Ascending aorta (tissue), 2 donors: ENCODE measurements at places on chromosomes 1 and 21. TPM values are rescaled to one million over a fixed set of nuclear protein-coding genes. Genes with fewer than 3 reads are reported as not detected.

- DNase-seq: no peak
Observed at GRCh38 chr1:207909687-207910086, 1.2 kb downstream of the CD34 start.

The SPATA21 gene
- total RNA-seq: not detected

DNA sequence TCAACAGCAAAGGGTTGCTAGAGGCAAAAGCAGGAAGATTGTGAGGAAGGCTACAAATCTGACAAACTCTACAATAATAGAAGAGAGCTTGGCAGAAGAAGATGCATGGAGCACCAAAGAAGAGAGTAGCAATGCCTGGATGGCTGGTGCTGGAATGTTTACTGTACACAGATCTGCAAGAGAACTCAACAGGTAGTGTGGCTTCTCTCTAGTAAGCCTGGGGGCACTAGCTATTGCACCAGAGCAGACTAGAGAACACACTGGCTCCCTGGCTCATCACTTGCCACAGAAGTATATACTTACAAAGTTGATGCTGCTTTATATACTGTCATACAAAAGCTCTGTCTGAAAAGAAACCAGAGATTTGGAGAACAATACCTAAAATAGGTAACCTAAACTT, 475.0 kb upstream of the NCAM2 start:
- no peak for DNase-seq

The PGLYRP3 gene
- total RNA-seq: not detected

The HIVEP3 gene
- total RNA-seq: 0.32 TPM

DNA sequence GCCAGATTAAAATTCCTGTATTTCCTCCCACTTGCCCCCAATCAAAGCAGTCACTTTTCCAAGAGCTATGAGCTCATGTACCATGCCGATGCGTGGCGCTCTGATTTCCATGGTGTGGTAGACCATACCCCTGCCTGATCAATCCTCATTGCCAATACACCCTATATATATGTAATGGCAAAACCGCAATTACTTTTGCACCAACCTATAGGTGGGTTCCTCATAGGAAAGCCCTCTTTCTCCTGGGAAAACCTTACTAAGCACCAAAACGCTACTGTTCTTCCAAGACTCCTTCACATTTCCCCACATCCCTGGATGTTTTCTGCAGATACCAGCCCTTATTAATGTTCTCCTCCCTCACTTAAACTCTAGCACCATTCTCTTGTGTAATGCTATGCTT, 11.0 kb downstream of the KCNJ6 start:
- no peak for DNase-seq

DNA sequence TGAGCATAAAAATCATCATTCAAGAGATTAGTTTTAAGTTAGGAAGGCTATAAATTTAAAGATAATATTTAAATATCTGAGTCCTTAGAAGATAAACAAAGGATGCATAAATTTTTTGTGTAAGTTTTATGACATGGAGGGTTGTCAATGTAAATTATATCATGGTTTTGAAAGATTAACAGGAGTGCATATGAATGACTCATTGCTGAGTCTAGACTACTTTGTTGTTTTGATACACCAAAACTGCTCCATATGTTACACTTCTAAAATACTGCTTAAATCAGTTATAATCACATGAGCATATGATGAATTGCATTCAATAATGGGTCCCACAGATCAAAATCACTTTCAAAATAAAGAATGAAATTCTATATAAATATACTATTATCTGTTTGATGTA, 312.5 kb downstream of the KCNT2 start:
- DNase-seq: no peak

The HPCAL4 gene
- not detected for total RNA-seq

DNA sequence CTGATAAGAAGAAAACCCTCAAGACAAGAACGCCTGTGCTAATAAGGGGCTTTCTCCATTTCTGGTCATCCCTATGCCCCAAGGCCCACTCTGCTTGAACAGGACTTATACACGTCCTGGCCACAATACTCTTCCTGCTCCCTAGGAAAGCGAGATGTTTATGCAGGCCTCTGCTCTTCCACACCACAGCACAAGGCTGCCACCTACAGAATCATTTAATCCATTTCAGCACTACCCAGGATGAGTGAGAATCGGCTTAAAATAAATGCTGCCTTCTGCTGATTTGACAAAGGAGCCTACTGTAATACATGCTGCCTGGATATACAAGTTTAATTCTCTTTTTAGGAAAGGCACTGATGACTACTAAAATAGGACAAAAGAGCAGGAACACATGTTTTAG, 29.4 kb downstream of the FRRS1 start:
- DNase-seq: no peak

The CDC42BPA gene
- 56.9 TPM for total RNA-seq

GRCh38 chr1:163013826-163014600, 55.1 kb upstream of the RGS4 start:
- no peak for DNase-seq

The RCC2 gene
- 57.2 TPM for total RNA-seq

GRCh38 chr1:150626150-150626549, 3.3 kb downstream of the ENSA start:
- DNase-seq: no peak

DNA sequence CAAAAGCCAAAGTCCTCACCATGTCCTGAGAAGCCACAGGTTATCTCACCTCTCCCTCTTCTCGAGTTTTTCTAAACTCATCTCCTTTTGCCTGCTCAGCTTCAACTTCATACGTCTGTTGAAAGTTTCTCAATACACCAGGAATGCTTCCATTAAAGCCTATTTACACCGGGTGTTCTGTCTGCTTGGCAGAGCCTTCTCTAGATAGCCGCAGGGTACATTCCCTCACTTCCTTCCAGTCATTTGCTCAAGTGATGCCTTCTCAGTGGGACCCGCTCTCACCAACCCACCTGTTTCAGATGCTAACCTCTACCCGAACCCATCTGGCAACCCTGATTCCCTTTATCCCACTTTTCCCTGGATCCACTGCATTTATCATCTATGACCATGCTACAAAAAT, 257.0 kb upstream of the ADGRL2 start:
- no peak for DNase-seq

DNA sequence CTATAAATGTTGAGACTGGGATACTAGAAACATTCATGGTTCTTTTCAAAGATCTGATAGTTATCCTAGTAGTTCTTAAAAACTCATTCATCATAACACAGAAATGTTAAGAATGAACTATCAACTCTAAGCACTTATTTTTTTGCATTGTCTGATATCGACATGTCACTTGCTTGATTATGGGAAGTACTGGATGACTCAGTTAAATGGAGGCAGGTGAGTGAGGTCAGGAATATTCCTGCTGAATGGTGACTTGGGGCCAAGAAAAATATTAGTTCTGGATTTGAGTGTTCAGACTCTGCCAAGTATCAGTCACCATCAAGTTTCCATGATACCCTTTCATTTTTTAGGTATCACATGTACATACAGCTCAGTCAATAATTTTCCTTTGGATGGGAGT, 63.6 kb downstream of the NEK7 start:
- DNase-seq: no peak

DNA sequence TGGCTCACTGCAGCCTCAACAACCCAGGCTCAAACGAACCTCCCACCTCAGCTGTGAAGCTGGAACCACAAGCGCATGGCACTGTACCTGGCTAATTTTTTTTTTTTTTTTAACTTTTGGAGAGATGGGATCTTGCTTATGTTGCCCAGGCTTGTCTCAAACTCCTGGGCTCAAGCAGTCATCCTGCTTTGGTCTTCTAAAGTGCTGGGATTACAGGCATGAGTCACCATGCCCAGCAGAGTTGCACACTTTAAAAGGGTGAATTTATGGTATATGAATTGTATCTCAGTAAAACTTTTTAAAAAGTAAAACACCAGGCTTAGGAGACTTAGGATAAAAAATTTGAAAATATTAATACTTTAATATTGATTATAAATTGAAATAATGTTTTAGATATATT, 99.1 kb downstream of the CLEC20A start:
- DNase-seq: no peak

DNA sequence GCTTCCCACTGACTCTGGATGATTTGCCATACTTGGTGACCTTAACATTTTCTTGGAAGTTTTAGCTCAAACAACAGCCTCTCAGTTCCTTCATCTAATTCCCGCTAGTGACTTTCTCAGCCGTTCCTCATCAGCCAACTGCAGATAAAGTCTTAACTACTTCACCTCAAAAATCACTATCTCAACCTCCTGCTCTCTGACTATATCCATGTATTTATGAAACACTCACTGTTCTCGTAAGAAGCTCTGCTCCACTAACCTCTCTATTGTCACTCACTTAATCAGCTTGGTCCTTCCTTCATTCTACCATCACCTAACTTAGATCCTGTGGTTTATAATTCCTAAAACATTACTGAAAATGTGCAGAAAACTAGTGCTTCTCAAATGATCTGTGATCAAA, 1551.6 kb downstream of the MRPL39 start:
- DNase-seq: no peak

DNA sequence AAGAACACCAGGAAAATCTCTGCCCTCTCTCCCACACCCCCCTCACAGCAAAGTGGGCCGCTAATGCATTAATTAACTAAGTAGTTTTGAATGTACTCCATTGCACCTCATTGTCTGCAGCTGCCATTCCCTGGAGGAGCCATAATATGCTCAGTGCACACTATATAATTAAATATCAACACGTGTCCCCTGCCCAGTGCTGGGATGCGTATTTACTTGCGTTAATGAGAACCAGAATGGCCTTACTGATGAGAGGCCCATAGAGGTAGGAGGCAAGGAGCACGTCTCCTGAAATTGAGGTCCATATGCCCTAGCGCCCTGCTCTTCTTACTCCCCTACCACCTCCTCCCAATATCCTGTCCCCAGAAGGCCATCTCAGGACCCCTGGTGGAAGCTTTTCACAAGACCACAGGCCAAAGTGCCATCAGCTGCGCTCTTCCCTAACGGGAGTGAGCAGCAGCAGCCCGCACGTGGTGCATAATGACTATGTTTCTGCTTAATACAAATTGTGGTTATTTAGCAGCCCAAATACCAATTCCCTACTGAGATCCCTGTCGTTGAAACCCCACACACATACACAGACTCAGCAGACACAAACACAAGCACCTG, 76.8 kb downstream of the PLXNA2 start:
- DNase-seq: no peak

DNA sequence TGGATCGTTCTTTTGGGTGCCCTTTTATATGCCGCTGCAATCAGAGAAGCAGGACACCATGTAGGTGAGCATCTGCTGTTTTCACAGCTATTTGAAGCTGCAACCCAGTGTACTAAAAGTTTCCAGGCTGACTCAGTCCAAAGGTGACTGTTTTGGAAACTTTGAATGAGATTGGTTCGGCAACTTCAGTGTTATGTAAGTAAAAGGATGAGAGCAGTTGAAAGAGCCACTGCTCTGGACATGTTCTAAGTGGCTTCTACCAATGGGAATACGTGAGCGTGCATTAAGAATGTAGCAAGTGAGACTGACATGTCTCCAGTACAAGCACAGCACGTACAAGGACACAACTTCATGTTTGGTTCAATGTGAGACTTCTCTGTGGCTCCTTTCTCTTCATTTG, 55.6 kb downstream of the DDR2 start:
- DNase-seq: no peak

The LORICRIN gene
- not detected for total RNA-seq

GRCh38 chr21:45571641-45572040, 29.4 kb upstream of the SLC19A1 start:
- DNase-seq: no peak

The FCRL6 gene
- not detected for total RNA-seq

The CFH gene
- total RNA-seq: 108 TPM

The NBPF20 gene
- 2.0 TPM for total RNA-seq

DNA sequence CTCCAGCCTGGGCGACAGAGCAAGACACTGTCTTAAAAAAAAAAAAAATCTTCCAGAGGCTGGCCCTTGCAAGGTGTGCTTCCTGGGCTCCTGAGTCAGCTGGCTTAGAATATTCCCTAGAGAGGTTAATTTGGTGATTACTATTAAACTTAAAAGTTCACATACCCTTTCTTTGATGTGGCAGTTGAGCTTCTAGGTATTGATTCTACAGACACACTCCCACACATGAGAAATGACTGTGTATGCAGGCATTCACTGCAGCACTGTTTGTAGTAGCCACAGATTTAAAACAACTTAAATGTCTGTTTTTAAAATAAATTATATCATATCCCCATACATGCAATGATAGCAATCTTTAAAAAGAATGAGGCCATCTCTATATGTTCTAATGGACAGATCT, 93.4 kb downstream of the GDAP2 start:
- no peak for DNase-seq

DNA sequence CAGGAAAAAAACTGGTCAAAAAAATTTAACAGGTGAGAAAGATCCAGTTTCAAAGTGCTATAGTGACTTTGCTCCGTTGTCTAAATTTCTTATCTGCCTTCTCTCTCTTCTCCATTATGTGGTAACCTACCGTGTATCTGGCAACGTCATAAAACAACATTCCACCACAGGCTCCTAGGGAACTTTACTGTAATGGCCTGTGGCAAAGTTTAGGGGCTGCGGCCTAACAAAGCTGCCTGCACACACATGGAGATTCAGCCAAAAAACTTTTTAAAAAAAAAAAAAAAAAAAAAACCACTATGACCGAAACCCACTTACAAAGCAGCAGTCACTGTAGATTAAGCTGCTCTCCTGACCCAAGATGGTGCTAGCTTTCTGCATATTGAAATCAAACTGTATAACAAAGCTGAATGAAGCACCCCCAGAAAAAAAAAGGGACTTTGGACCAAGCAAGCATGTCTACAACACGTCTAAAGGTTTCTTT, 202.6 kb downstream of the SLC45A1 start:
- DNase-seq: no peak

The BTBD19 gene
- 15.1 TPM for total RNA-seq

DNA sequence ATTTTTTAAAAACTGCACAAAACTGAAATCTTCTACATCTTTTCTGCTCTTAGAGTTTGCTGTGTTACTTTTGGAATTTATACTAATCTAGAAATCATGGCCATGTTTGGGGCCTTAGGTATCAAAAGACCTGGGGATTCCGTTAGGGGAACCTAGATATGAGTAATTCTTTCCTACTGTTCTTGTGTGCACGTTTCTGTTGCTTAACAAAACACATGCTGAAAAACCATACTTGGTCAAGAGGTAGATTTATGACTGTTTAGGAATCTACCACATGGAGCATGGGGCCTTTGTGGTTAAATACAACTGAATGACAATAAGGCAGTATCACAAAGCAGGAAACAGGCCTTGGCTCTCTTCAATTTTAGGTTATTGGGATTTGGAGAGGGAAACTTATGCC, 291.9 kb upstream of the USP25 start:
- no peak for DNase-seq

GRCh38 chr1:205243350-205244191, 15.8 kb downstream of the TMCC2 start:
- no peak for DNase-seq

The NBPF19 gene
- total RNA-seq: 2.3 TPM
